ENCODE measurements at places on chromosomes 3 and 15.

DNA sequence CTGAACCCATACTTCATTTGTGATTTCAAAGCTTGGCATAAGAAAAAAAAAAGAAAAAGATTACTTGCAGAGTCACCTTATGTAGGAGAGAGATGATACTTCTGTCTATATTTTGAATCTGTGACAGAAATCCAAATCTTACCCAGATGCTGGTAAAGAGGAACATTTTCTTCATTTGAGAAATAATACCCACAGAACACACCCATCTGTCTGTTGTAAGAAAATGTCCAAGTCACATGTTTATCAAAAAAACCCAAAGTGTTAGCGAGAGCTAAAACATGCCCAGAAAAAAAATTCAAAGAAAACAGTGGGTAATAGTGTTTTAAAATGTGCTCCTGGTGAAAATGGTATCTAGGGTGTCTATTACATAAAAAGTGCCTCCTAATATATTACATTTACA, 18.0 kb upstream of the RAP2B start:
- no peak for DNase-seq

GRCh38 chr15:77002954-77003912, 8.3 kb downstream of the PSTPIP1 start:
- no peak for DNase-seq

- DNase-seq: no peak
Measured at GRCh38 chr3:134918441-134918840, 123.4 kb downstream of the EPHB1 start.

- DNase-seq: no peak
Measured at GRCh38 chr3:46733026-46733800, 15.5 kb upstream of the PRSS50 start.

DNA sequence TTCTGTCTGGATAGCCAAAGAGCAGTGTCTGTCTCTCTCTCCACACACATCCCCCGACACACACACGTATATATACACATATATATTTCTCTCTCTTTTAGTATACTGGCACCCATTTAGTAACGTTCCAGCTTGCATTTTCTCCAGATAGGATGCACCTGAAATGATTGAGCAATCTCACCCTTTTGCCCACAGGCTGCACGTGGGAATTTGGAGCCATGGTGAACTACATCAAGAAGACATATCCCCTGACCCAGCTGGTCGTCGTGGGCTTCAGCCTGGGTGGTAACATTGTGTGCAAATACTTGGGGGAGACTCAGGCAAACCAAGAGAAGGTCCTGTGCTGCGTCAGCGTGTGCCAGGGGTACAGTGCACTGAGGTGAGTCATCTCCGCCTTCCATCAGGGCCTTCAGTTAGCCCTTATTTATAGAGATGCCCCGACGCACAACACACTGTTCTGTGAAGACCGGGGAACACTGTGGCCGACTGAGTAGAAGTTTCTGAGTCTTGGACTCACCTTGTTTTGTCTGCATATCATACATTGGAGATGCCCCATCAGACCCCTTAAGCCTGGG, 45.7 kb downstream of the RLBP1 start:
- DNase-seq: no peak

Measured in left hindlimb (tissue), 1 donor.